ENCODE measurements at places on chromosomes 3 and 15.

GRCh38 chr3:18208091-18208490 lies 217.0 kb downstream of the SATB1 start:
- no peak for DNase-seq

DNA sequence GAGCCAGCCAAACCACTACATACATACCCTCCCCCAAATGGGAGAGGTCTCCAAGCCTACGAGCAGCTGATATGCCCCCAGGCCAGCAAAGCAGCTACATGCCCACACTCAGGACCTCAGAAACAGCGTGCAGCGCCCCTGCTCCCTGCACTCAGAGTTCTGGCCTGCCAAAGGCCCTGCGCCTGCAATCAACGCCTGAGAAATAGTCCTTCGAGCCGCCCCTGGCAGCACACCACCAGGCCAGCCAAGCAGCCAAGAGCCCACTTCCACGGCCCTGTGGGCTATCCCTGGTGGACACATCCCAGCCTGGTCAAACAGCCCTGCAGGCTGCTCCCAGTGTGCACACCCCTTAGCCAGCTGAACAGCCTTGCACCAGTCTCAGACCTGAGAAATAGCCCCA lies 139.1 kb downstream of the DMXL2 start:
- DNase-seq, result no peak

- no peak for DNase-seq
Measured at GRCh38 chr3:106331636-106332035, 462.8 kb upstream of the CBLB start.

DNA sequence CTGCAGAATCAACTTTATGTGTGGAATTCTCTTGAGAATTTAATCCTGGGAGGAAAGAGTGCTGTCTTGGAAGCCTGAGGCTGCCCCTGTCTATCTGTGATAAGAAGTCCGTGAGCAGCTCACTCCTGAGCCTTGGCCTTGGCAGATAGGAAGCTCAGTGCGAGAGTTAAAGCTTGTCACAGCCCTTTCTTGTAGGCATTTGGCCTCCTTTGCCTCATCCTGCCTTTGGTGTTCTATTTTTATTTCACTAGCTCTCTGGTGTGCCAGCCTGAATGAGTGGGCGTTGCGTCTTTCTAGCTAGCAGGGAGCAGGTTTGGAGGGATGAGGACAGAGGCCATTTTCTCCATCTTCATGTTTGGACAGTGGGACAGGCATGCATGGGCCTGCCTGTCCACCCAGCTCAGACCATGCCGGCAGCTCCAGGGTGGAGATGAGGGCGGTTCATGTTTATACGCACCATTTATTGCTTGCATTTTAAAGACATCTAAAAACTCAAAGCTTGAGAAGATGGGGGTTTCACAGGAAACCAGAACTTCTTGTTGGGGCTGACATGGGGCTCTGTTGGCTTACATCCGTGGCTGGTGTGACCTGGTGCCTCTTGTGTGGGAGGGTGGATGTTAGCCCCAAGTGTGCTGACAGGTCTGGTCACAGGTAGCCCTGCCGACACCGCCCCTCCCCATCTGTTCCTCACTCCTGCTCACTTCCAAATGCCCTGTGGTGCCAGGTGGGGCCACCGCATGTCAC lies 29.8 kb downstream of the IRAK2 start:
- peak; percentile 46 for DNase-seq

- no peak for DNase-seq
Measured at GRCh38 chr15:76208084-76208785, 103.0 kb downstream of the ETFA start.

- DNase-seq, result no peak
Measured at GRCh38 chr3:32508711-32509110, 6.1 kb upstream of the CMTM6 start.

DNA sequence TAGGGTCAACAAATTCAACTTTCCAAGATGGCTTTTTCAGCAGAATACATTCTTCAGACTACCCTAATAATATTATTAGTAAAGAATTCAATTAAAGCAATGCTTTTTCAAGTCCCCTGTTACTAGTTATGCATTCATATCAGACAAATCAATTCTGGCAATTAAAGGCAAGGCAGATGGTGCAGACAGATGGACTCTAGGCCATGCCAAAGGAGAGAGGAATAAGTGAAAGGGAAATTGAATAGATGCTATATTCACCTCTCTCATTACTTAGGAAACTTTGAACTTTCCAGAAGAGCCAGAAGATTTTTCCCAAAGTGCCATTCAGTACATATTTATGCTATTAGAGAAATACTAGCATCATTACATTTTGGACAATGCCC lies 487.7 kb upstream of the RASGRP1 start:
- no peak for DNase-seq

- DNase-seq, result no peak
Measured at GRCh38 chr3:196772897-196773296, 33.2 kb downstream of the PAK2 start.

DNA sequence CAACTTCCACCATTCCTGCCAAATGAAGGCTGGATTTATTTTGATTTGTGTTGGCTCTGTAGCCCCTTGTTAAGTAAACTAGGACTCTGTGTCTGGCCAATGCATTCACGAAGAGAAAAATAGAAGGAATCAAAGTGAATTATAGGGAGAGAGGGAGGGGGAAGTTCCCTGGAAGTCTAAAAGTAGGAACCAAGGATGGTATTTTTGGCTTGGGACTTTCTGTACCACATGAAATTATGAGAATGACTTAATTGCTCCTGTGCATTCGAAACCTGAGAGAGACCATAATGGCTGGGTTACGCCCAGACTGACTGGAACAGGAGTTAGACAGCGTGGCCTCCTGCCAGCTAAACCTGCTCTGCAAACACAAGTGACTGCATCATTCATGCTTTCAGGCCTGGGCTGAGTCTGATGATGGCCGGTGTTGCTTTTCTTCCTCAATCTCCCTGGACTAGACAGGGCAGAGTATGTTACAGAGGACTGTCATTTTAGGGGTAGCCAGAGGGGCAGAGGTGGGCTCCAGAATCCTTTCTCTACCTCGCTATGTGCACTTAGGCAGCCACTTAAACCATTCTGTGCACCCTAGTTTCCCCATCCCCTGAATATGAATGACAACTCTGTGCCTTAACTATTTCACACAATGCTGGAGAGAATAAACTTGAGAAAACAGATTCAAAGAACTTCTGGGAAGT lies 58.9 kb downstream of the MYO1E start:
- no peak for DNase-seq

DNA sequence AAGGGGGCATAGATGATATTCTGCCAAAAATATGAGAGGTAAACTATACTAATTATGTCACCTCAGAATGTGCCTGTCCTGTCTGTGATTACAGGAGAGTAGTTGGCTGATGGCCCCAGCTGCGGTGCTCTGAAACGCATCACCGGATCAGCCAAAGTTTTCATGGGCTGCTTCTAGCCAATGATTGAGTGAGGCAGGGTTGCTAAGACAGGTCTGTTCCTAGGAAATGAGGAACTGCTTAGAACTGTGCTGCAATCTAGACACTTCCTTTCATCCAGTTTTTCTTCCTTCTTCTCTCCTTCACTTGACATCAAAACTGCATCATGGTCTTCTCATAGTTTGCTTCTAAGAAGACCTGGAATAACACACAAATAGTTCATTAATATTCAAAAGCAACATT lies 124.0 kb downstream of the KCNH8 start:
- DNase-seq, result no peak

GRCh38 chr3:12553921-12554391 lies 2.9 kb upstream of the MKRN2 start:
- peak; percentile 7 for DNase-seq

DNA sequence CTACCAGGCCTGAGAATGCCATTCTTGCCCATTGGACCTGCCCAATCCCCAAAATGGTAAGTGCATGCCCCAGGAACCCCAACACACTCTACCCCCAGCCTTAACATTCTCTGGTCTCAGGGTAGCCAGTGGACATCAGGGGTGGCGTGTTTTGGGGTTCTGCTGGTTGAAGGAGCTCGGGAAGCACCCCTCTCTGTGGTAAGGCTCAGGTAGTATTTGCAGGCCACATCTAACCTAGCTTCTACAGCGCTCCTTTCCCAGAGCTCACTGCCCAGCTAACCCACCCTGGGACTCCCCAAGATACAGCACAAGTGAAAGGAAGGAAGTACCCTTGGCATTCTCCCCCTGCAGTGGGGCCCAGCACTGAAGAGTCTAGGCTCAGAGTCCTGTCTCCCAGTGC lies 19.8 kb downstream of the NMNAT3 start:
- no peak for DNase-seq

DNA sequence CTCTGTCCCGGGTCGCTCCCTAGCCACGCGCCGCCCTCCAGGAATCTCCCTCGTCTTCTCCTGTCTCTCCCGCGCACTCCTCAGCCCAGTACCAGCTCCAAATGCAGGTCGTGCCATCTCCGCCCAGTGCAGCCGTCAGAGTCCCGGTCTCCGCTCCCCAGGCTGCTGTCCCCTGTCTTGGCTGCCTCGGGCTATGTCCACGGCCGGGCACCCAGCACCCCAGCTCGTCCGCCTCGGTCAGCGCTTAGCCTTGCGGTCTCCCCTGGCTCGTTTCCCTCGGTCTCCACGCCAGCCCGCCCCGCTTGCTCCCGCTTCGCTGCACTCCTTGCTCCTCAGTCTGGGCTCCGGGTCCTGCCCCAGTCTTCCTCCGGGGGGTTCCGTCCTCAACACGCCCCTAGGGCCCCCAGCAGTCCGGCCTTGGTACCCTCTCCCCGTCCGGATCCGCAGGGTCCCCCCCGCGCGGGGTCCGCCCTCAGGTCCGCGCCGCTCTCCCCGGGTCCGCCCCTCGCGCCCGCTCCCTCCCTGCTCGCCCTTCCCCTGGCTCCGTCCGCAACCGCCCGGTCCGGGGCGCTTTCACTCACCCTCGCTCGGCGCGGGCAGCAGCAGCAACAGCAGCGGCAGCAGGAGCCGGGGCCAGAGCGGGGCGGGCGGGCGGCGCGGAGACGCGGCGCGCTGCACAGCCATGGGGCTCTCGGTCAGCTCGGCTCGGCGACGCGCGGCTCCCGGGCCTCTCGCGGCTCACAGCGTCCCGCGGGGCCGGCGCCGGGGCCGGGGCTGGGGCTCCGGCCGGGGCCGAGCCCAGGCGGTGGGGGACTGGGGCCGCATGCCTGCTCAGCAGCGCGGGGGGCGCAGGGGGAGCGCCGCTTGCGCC lies 462 bp downstream of the IGDCC3 start:
- no peak for DNase-seq

DNA sequence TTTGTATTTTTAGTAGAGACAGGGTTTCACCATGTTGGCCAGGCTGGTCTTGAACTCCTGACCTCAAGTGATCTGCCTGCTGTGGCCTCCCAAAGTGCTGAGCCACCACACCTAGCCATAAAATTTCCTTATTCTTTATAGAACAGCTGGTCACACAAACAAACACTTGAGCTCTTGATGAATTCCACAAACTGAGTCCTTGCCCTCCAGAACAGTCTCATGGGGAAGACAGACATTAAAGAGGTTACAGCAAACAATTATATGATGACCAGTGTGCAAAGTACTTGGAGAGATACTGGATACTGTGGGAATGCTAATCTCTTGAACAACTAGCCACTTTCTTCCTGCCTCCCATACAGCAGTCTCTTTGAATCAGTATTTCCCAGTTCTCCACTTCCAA lies 7.5 kb upstream of the ATP11B start:
- DNase-seq, result no peak

DNA sequence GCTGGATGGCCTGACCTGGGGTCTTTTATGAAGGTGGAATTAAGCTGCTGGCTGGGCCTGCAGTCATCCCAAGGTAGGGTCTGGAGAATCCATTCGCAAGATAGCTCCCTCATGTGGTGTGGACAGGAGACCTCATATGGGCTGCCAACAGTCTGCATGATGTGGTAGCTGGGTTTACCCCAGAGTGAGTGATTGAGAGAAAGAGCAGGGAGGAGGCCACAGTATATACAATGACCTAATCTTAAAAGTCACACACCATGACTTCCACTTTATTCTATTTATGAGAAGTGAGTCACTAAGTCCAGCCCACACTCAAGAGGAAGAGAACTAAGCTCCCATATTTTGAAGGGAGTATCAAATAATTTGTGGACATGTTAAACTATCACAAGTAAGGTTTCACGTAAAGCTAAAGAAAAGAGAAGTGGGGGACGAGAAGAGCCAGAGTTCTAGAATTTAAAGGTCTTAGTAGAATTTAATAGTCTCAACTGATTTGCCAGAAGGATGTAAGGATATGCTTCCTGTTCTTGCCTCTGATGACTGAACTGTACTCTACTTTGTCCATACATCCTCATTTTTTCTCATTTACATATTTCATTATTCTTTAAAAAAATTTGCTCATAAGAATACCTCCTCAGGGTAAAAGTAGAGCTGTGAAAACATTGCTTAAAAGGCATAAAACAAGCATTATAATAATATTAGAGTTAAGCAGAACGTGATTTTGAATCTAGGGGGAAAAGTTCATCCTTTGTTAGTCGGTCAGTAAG lies 184.4 kb downstream of the PEX5L start:
- no peak for DNase-seq

GRCh38 chr3:23435318-23435717 lies 232.2 kb downstream of the UBE2E2 start:
- no peak for DNase-seq

- no peak for DNase-seq
Measured at GRCh38 chr3:105798381-105798934, 70.4 kb downstream of the CBLB start.

DNA sequence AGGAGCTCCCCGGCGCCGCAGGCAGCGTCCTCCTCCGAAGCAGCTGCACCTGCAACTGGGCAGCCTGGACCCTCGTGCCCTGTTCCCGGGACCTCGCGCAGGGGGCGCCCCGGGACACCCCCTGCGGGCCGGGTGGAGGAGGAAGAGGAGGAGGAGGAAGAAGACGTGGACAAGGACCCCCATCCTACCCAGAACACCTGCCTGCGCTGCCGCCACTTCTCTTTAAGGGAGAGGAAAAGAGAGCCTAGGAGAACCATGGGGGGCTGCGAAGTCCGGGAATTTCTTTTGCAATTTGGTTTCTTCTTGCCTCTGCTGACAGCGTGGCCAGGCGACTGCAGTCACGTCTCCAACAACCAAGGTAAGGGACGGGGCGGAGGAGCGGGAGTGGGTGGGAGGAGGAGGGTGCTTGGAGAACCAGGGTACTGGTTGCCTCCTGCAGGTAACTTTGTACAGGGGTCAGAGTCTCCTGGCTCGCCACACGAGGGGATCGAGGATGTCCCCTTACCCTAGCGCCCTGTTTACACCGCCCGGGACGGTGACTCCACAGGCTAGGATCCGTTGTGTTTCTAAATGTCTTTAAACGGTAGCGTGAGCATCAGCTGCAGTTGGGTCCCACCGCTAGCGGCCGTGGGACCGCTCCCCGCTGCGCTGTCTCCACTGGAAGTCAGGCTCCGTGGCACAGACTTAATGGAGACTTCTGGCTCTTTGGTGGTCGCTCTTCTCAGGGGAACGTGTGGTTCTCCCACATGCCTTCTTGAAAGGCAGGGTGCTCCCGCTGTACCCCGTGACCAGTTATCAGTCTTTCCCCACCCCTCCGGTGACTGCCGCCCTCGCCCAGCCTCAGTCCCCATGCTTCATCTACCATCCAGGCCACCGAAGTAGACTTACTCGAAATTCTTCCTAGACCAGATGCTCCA lies 515 bp downstream of the EPHA6 start:
- no peak for DNase-seq

- no peak for DNase-seq
Measured at GRCh38 chr3:88231207-88231606, 81.4 kb downstream of the C3orf38 start.

- no peak for DNase-seq
Measured at GRCh38 chr3:160069986-160070385, 81.4 kb downstream of the IL12A start.

- peak; percentile 3 for DNase-seq
Measured at GRCh38 chr15:77036537-77037387, 34.1 kb downstream of the TSPAN3 start.

GRCh38 chr3:120572027-120572426 lies 24.1 kb upstream of the NDUFB4 start:
- no peak for DNase-seq

- no peak for DNase-seq
Measured at GRCh38 chr3:121914081-121914998, 20.1 kb downstream of the SLC15A2 start.
